ENCODE measurements at places on chromosomes 12 and 14.

GRCh38 chr12:67659292-67659691, 10.7 kb downstream of the DYRK2 start:
- no peak for DNase-seq

GRCh38 chr14:65396082-65396910, 16.2 kb upstream of the FUT8 start:
- DNase-seq = no peak

DNA sequence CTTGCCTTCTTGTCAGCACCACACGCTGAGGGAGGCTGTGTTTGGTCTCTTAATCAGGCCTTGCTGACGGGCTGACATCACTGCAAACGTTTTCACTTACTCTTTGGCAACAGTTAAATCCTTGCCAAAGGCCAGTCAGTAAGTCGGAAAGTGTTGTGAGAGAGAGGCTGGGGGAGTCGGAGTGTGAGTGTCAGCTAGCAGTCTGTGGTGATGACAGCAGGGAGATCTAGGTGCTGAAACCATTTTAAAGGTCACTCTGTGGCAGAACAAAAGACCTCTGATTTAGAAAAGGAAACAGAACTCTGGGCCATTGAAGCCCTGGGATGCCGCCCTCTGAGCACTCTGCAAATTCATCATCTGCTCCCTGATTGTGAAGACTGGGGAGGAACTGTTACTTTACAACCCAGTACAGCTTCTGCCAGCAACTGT, 143.5 kb downstream of the PAX9 start:
- no peak for DNase-seq

GRCh38 chr12:2735432-2735831, 59.3 kb upstream of the FKBP4 start:
- no peak for DNase-seq

DNA sequence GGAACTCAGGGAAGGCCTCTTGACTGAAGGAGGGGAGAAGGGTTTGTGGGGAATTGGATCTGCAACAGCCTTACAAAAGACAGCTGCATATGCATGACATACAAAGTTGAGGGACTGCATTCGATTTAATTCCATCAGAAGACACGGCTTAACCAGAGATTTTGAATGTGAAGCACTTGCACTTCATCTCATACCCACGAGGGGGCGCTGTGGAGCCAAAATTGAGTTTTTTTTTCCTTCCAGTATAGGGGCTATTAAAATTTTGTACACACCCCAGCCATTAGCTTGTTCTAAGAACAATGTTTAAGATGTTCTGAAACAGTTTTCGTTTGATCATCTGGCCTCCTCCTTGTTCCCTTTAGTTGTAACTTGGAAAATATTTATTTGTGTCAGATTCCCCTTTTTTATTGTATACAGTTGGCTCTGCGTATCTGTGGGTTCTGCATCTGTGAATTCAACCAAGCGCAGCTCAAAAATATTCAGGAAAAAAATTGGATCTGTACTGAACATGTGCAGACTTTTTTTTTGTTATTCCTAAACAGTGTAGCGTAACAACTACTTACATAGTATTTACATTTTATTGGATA, 1.6 kb downstream of the SUDS3 start:
- peak; percentile 13 for DNase-seq

DNA sequence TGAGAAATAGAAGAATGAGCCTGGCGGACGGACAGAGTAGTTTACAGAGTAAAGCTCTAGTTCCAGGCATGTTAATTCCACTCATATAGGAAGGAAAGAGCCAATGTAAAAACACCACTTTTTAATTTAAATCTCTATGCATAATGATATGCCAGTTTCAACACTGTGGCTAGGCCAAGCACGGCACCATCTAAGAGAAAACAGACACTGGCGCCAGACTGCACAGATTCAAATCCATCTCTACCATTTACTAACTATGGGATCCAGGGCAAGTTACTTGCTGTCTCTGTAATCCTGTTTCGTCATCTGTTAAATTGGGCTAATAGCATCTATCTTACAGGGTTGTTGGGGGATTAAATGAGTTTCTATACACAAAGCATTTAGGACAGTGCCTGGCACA, 27.5 kb downstream of the RMST start:
- DNase-seq = no peak

GRCh38 chr14:69573831-69574262, 824 bp downstream of the CCDC177 start:
- DNase-seq = peak; percentile 49

DNA sequence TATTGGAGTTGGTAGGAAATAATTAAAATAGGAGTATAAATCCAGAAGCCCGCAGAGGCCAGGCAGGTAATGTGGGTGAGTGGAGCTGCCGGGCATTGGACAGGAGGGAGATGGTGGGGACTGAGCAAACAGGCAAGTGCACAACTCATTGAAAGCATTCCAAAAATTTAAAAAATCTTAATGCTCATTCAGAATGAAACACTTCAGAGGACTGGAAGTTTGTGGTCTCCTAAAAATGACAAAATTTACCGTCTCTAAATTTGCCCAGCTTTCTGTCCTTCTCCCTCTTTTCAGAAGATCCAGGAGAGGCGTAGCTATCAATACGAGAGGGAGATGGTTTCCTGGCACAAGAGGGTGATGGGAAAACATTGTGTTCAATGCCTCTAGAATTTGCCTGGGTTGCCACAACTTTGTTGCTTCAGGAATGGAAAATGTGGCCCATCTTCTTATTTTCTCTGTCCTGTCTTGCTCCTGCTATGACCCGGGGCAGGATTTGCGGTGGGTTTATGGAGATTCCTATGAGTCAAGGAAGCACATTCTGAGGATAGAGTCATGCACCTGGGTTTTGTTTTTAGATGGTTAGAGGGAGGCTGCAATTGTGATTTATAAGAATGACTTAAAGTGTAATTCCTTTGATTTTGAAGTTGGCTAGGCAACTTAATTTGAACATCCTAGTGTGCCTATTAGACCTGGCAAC, 72.2 kb downstream of the BORCS5 start:
- DNase-seq = no peak

- DNase-seq = no peak
Observed at GRCh38 chr12:28014196-28014595, 41.7 kb upstream of the PTHLH start.

GRCh38 chr12:8985213-8985754, 4.1 kb upstream of the KLRG1 start:
- DNase-seq = no peak

DNA sequence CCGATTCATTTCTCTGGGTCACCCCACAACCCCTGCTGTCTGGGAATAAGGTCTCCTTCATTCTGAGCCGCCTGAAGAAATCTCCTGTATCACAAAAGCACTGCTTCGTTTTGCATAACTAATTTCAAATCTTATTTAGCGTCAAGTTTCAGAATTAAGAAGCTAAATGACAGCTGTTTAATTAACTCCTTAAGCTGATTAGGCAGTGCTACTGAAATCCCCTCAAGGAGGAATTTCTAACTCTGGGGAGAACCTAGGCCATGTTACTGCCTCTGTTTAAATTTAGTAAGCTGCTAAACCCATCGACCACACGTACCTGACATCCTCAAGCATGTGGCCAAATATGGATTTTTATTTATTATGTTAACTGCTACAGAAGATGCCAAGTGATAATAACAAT, 373.6 kb downstream of the GLT1D1 start:
- DNase-seq = no peak

DNA sequence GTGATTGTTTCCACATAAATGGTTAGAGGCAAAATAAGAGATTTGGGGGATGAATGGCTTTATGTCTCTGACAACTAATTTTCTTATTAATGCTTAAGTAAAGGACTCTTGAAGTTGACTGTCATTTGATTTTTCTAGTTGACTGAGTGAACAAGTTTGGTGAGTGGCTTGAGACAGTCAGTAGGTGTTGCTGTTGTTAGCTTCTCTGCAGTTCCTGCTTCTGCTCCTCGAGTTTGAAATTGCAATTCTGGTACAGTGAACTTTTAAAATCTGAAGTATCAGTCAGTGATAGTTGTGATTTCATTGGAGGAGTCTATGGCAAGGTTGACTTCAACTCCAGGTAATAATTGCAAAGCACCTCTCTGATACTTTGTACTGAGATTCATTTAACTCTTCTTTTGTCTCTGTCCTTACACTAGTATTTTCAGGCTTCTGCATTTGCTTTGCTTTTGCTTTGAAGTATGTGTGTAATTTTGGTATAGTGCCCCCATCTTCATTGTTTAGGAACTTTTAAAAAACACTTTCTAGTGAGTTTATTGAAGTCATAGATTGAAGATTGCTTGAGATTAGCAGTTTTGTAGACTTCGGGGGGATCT, 415.5 kb downstream of the PCNX1 start:
- no peak for DNase-seq

DNA sequence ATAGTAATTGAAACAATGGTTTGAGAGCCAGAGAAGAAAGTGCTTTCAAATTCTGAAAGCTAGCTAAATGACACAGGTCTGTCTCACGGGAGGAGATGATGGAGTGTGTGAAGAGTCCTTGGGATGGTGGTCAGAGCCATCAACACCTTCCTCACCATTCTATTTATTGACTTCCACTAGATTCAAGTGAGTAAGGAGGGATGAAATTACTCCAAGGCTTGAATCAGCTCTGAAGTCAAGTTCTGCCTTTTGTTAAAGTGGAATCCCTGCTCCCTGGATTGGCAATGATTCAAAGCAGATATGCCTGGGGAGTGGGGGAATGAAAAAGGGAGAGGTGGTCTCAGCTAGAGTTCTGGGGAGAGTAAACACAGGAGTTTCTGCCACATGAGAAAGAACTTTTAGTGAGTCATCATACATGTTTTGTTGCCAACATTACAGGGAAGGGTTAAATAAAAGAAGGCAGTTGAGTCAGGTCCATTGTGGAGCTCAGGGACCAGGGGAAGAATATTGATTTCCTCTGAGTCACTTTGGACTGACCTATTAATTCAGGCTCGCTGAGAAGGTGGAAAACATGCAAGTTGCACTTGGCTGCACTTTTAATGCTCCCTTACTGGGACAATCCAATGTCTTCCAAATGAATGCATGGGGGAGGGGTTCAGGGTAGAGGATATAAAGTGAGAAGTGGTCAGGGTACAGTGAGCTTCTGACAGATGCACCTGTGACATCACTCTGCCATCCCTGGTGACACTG, 142.7 kb downstream of the TBX5 start:
- no peak for DNase-seq

GRCh38 chr12:47144769-47145168, 65.0 kb upstream of the AMIGO2 start:
- no peak for DNase-seq

DNA sequence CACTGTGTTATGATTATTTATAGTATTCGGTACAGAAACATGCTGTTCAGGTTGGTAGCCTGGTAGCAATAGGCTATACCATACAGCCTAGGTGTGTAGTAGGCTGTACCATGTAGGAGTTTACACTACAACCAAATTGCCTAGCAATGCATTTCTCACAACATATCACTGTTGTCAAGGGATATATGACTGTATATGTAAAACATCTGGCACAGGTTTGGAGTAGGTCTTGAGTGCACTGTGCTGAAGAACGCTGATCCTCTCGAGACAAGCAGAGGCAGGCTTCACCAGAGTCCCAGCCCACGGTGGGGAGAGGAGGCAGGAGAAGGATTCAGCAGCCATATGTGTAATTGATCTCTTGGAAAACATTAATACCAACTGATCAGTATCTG, 15.0 kb upstream of the TBX5 start:
- no peak for DNase-seq

GRCh38 chr12:52790427-52791270, 5.3 kb downstream of the KRT3 start:
- no peak for DNase-seq

DNA sequence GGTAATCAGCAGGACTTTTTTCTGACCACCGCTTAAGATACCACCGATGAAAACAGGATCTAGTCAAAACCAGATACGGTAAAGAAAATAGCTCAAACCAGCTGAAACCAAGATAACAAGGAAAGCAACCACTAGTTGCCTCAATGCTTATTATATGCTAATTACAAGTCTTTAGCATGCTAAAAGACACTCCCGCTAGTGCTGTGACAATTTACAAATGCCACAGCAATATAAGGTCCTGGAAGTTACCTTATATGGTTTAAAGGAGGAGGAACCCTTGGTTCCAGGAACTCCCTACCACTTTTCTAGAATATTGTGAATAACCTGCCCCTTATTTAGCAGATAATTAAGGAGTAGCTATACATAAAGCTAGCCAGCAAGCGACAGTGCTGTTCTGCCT, 976.4 kb upstream of the SEL1L start:
- no peak for DNase-seq

DNA sequence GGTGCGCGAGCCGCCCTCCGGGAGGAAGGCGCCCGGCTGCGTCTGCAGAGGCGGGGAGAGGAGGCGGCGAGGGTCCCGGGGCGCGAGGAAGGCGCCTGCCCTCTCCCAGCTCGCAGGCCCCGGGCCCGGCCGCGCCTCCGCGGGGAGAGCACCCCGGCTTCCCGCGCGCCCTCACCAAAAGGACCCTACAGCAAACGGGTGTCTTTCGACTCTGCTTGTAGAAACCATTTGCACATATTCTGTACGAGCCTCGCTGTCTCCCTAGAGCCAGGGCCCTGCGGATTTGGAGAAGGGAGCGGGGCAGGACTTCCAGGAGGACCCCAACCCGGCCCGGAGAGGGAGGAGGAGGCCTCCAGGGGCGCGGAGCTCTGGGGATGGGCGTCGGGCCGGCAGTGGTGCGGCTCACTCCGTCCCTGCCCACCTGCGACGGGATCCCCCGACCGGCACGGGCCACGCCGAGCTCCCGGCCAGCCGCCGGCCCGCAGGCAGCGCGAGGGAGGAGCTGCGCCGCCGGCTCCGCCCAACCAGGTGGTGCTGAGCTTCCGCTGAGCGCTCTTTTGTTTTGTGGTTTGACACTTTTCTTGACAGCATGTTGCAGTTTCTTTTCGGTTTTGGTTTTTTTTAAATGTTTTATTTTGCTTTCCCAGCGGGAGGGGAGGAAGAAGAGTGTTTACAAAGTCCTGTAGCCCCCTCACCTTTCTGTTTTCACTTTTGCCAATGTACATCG, 103.3 kb upstream of the FKBP4 start:
- DNase-seq = peak; percentile 21

DNA sequence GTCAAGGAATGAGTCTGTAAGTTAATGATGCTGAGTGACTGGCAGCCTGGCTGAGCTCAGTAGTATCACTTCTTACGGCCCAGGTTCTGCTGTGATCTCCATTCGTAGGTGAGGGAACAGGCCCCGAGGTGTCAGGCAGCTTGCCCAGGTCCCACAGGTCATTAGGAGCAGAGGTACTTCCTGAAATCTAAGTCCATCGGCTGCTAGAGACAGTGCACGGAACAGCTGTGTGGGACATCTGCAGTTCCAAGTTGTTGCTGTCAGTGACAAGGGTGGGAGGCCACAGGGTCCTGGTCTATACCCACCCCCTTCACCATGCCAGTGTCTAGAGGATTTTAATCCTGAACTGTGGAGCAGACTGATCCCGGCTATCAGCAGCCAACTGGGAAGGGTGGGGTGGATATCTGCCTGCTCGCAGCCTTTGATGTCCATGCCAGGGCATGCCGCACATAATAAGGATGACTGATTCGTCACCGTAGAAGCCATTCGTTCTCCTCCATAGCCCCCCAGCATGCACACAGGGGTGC, 82.3 kb upstream of the RIN3 start:
- DNase-seq = no peak
